ENCODE measurements at places on chromosomes 6 and 20. TPM values are rescaled to one million over a fixed set of nuclear protein-coding genes. Genes with fewer than 3 reads are reported as not detected.

The PRELID3B gene
- 30.5 TPM for total RNA-seq

The PRPH2 gene
- total RNA-seq, result 2.4 TPM

The ISM1 gene
- 24.1 TPM for total RNA-seq

The YIPF3 gene
- total RNA-seq, result 66.7 TPM

The ARFGEF3 gene
- total RNA-seq, result 7.4 TPM

DNA sequence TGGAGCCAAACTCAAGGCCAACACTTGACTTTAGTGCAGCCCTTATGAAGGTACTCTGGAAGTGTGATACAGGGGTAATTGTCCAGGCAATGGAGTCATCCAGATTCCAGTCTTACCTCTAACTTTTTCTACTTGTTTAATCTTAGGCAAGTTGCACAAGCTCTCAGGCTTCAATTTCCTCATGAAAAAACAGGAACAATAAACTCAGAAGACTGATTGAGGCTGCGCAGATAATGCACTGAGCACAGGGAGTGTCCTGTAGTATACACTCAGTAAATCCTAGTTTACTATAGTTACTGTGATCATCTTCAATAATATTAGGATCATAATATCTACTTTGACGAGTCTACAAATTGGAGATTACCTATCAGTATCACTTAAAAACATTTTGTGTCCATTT is 127.5 kb upstream of the SMLR1 start:
- no peak for DNase-seq

DNA sequence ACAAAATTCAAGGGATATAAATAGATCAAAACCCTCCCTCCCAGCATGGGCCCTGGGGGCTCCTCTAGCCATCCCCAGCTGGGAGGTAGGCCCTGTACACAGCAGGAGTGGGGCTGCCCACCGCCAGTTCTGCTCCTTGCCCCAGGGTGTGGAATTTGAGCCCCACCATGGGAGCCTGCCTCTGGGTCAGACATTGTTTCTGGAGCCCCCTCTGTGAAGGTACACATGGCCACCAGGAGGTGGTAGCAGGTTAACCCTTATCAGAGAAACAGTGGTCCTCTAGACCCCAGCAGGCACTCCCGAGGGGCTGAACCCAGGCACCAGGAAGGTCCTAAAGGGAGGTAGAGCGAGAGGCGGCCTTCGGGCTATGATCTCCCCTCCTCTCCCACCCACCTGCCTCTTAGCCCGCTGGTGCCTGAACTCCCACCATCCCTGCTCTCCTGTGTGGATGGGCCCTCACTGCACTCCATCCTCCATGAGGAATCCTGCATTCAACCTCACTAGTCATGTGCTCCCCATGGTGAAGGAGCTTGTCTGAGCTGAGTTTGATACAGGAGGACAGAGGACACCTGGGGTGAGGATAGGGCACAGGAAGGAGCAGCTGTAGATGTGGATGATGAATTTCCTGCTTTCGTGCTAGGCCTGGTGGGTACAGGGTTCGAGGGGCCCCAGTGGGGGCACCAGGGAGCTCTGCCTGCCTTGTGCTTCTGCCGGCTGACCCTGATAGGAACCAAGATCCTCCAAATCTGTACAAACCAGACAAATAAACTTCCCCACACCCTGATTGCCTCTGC is 114.9 kb downstream of the GRM4 start:
- no peak for DNase-seq

DNA sequence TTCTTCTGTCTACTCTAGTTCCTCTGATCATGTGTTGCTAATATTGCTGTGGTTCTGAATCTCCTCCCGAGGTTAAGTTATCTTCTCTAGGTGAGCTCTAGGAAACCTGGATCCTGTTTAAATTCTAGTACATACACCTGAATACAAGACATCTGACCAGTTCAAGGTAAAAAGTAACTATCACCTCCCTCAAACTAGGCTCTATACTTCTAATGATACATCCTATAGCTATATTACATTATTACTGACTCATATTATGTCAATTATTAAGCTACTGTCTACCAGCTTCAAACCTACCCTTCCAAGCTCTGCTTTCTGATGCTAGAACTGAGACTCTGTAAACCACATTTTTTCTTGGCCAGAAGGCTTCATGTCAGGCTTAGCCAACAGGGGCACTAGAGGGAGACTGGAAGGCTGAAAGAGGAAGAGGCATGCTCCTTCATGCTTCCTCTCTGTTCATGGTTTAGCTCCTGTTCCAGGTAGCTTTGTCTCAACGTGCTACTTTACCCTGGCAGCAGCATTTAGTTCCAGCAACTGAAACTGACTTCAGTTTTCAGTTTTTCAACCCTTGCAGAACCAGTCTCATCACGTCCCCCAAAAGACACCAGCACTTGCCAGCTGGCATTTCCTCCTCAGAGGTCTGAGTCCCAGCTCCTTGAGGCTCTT is 148.4 kb upstream of the TOP1 start:
- no peak for DNase-seq

GRCh38 chr6:14743474-14744211 is 502.2 kb upstream of the JARID2 start:
- no peak for DNase-seq

- DNase-seq, result peak; percentile 32
Observed at GRCh38 chr20:24741493-24742072, 207.5 kb upstream of the CST7 start.

All from sciatic nerve (tissue), 2 donors.